Peyer's patch (tissue), 4 donors: ENCODE measurements at places on chromosomes 16 and 17. TPM values are rescaled to one million over a fixed set of nuclear protein-coding genes. Genes with fewer than 3 reads are reported as not detected.

DNA sequence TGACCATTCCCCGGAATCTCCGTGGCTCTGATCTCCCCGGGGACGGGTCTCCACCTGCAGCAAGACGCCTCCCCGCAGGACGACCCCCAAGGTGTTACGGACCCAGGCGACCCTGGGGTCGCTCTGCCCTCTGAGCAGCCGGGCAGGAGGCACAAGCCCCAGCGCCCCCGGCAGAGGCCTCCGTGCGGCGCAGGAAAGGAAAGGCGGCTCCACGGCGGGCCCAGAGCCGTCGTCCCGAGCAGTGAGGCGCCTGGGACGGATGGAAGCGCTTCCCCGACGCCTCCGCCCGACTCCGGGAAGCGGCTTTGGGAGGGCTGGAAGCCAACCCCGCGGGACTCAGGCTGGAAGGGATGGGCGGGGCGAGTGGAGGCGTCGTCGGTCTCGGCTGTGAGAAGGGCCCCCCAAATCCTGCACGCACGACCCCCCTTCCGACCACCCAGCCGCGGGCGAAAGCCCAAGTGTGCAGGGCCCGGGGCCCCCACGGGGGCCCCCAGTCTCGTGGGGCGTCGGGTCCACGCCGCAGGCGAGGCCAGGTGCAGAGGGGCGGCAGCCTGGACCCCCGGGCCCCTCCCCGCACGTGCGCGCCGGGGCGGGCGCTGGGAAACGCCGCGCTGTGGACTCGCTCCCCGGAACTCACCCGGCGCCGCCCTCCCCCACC lies 32.7 kb upstream of the RPH3AL start:
- DNase-seq: no peak

GRCh38 chr17:29837531-29837930 lies 92.5 kb downstream of the SSH2 start:
- no peak for DNase-seq

DNA sequence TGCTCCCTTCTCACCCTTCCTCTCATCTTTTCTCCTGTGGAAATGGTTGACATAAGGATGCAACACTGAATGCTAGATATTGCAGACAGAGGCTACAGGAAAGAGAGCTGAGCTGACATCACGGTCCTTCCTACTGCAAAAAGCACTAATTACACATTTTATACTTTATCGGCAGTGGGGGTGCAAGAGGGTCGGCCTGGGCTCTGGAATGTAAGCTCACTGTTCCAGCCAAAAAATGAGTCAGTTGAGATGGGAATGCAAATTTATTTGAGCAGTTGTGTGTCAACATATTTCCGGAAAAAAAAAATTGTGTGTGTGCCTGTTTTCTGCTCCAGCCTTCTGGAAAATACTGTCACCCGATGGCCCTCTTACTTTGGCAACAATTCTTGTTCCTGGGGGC lies 14.1 kb upstream of the MRTFB start:
- no peak for DNase-seq

GRCh38 chr16:82331397-82331796 lies 161.4 kb upstream of the MPHOSPH6 start:
- DNase-seq: no peak

Gene TBC1D3E
- total RNA-seq: not detected

Gene SECTM1
- 258 TPM for total RNA-seq
